ENCODE measurements at places on chromosomes 3 and 15.
A peak's percentile ranks its signal among the peaks of the same experiment; 100 is the strongest.

GRCh38 chr15:80597076-80597475 lies 98.0 kb upstream of the ABHD17C start:
- no peak for DNase-seq

DNA sequence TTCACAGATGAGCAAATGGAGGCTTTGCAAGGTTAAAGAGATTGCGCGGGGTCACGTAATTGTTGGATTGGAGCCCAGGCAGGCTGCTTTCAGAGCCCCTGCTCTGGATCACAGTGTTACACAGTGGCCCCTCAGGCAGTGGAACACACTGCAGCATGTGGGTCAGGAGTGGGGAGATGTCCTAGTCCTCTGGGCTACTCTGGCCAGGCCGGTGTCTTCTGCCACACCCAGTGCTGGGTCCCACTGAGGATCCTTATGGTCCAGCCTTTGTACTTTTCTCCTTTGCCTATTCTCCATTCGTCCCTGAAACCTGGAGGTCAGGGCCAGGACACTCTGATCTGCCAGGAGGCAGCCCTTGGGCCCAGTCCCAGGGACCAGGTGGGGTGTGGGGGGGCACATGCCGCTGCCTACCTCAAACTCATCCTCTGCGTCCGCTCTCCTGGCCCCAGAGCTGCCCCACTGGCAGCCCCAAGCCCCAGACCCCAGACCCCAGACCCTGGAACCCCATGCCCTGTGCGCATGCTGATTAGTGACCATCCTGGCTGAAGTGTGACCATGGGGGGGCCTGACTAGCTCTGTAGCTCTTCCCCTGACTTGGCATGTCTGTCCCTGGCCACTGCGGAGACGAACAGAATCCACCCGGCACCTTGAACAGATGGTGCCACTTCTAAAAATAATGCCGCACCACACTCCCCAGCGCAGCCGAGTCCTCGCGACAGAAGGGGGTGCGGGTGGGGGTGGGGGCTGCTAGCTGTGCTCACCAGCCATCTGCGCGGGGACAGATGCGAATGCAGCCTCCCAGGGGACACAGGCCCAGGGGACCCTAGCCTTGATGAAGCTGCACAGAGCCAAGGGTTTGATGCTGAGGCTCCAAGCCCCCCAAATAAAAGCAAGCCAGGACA lies 41.6 kb downstream of the ATP2B2 start:
- DNase-seq = no peak

- no peak for DNase-seq
Observed at GRCh38 chr15:90588427-90588826, 58.7 kb downstream of the CRTC3 start.

- DNase-seq = no peak
Observed at GRCh38 chr3:24614359-24614758, 119.7 kb upstream of the THRB start.

DNA sequence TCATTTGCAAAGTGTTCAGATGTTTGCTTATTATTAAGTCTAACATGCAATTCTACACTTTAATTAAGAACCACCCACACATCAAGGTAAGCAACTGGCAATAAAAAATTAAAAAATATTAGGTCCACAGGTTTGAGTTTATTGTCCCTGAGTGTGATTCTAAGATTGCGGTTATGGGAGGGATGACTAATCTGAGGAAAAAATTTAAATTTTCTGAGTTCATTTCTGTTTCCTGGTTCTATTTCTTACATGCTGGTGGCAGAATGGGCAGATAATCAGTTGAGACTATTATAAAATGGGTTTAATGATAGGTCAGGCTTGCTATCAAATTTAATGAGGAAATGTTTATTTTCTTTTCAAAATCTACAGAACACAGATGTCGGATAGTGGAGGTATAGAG lies 105.9 kb downstream of the TP63 start:
- DNase-seq = no peak

DNA sequence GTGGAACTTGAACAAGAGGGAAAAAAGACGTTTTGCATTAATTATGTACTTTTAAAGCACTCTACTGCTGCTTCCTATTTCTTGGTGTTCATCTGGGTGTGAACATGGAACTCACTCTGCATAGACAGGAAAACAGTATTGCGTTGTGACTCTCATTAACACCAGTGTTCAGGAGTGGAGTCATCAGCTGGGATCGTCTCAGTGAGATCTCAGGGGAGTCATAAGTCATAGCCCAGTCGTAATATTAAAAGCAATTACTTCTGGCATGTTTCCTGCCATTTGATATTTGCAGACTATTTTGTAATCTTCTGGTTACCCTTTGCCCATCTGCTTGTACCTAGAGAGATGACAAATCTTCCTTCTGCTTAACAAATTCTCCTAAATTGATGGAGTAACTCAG lies 462.0 kb upstream of the ATP11B start:
- DNase-seq = no peak

- no peak for DNase-seq
Observed at GRCh38 chr3:45472795-45473194, 84.4 kb downstream of the LARS2 start.

GRCh38 chr3:194281306-194281705 lies 69.8 kb downstream of the CPN2 start:
- DNase-seq = no peak

DNA sequence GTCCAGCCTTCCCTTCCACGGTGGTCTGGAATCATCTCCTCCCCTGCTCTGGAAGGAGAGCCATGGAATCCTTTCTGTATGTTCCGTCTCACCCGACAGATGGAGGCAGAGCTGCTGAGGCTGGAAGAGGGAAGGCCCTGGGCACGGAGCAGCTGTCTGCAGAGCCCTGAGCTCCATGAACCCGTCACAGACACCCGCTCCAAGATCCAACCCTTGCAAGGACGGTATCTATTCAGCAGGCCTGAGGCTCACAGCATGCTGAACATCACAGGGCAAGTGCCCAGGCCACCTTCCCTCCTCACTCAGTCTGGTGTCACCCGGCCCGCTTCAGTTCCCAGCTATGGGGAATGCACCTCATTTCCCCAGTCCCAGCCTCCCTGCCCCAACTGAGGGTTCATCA lies 103.9 kb downstream of the LRIG1 start:
- DNase-seq = no peak

DNA sequence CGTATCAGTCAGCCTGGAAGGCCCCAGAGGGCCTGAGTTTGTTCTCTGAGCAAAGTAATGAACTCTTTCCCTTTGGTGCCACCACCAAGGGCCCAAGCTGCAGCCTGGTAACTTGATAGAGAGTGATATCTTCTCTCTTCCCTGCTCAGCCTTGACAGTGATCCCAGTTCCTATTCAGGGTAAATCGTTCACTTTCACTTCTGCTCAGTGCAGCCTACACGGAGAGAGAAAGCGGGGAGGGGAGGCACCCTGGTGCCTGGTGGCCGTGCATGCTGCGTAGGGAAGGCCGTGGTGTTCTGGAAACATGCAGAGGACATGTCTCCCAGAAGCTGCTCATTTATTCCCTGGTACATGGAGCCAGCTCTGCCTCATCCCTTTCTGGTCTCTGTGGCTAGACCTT lies 54.9 kb downstream of the KIF9 start:
- DNase-seq = no peak

DNA sequence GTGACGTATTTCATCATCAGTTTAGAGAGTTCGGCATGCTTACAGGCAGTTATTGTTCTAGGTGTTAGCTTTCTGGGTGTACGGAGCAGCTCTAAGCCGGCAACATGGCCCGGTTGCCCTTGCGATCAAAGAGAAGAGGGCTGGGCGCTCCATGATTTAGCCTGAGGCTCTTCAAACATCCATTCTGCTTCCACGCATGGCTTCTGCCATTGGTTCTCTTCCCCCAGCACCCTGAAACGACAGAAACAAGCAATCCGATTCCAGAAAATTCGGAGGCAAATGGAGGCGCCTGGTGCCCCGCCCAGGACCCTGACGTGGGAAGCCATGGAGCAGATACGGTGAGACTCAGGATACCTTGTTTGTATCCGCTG lies 574 bp downstream of the NGRN start:
- DNase-seq = peak; percentile 48

DNA sequence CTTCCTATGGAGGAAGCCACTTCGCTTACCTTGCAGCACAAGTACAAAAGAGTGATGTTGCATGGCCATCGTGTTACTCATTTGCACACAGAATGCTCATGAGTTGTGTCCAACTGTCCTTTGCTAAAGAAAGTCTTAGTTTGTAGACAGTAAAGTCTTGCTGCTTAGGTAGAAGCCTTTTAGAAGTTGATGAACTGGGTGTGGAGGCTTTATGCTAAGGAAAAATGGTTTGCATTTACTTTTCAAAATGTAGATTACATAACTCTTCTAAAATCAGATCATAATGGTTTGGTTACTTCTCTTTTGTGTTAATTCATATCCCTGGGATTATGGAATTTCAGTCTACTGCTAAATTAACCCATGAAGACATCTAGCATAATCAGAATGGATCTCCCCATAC lies 84.5 kb upstream of the FLNB start:
- no peak for DNase-seq

DNA sequence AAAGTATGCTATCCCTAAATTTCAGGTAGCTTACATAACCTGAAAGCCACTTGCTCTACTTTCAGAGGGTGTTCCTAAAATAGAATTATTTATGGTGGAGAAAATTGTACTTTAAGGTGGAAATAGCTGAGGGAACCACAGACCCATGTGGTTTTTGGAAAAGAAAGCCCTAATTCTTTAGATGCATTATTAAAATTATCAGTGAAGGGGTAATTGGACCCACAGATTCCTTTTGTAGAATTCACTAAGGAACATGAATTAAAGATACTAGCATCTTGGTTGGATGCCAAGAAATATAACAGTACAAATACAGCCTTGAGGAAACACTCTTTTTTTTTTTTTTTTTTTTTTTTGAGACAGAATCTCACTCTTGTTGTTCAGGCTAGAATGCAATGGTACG lies 37.8 kb downstream of the DPPA2 start:
- DNase-seq = no peak

DNA sequence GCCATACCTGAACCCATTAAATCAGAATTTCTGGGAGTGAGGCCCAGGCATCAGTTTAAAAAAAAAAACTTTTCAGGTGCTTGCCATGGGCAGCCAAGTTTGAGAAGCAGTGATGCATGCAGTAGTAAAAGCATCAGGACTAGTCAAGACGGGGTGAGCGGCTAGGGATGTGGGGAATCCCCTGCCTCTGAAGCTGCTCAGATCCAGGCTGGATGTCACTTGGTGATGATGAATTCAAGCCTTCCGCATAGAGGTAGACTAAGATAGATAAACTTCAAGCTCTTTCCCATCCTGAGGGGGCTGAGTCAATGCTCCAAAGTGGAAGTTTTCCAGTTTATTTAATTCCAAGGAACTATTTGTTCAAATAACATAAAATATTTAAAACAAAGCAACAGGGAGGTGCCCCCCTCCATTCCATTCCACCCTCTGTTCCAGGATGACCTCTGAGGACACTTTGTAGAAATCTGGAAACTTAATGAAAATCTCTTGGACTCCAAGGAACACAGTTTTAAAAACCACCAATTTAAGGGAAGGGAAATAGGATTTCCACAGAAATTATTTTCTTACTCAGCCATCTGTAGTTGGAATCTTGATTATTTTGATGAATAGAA lies 100.4 kb upstream of the NR2E3 start:
- no peak for DNase-seq

DNA sequence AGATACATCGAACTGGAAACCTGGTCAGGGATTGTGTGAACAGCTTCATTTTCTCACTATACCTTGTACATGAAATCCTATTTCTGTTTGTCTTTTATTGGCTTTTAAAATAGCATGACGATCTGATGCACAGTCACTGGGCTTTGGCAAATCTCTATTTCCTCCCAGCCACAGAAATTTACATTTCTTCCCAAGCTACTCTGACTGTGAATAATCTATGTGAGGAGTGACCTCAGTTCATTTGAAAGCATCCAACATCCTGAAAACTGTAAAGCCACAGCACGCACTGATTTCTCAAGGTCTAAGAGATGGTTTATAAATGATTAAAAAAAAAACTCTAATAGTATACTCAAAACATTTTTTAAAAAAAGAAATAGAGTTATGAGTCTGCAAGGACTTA lies 450.3 kb downstream of the IL5RA start:
- no peak for DNase-seq

GRCh38 chr3:149186721-149187120 lies 34.9 kb downstream of the CP start:
- no peak for DNase-seq

All from left lobe of liver (tissue), 2 donors.